ENCODE measurements at places on chromosomes 11 and 22.

DNA sequence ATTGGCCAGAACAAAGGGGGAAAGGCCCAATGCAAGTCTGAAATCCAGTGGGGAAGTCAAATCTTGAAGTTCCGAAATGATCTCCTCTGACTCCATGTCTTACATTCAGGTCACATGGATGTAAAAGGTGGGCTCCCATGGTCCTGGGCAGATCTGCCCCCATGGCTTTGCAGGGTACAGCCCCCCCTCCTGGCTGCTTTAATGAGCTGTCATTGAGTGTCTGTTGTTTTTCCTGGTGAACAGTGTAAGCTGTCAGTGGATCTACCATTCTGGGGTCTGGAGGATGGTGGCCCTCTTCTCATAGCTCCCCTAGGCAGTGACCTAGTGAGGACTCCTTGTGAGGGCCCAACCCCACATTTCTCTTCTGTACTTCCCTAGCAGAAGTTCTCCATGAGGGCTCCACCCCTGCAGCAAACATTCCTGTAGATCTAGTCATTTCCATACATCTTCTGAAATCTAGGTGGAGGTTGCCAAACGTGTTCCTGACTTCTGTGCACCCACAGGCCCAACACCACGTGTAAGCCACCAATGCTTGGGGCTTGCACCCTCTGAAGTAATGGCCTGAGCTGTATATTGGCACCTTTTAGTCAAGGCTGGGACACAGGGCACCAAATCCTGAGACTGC is 9.3 kb downstream of the CARD18 start:
- no peak for DNase-seq

GRCh38 chr22:32048069-32048468 is 5.0 kb downstream of the SLC5A1 start:
- DNase-seq: peak; percentile 49

GRCh38 chr11:86089659-86090058 is 20.8 kb upstream of the PICALM start:
- no peak for DNase-seq

- DNase-seq: no peak
Observed at GRCh38 chr11:47523490-47524225, 29.3 kb downstream of the CELF1 start.

- DNase-seq: no peak
Observed at GRCh38 chr22:49450498-49450897, 377.2 kb downstream of the BRD1 start.

DNA sequence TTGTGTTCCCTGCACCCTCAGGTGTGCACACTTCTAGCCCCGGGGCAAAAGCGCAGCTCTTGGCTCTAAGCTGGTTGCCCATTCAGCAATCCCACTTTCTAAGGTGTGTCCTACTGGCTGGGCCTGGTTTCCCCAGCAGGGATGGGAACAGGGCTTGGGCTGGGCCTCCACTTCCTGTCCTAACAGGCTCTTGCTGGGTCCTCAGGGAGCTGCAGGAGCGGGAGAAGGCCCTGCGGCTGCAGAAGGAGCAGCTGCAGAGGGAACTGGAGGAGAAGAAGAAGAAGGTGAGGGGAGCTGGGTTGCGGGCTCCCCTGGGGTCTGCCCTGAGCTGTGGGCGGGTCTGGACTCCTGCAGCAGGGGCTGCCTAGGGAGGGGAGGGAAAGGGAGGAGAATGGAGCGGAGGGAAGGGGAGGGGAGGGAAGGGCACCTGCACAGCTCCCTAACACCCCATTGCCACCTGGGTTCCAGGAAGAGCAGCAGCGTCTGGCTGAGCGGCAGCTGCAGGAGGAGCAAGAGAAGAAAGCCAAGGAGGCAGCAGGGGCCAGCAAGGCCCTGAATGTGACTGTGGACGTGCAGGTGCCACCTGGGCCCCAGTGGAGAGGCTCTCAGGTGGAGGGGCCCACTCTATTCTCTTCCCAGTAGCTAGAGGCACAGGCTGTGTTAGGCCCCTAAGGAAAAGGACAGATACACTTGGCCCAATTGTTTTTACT is 24.6 kb downstream of the INCENP start:
- DNase-seq: no peak

Data from left ventricle myocardium inferior (tissue), 1 donor.